Right renal pelvis (tissue), 4 donors: ENCODE measurements at places on chromosomes 3 and 15. TPM values are rescaled to one million over a fixed set of nuclear protein-coding genes. Genes with fewer than 3 reads are reported as not detected.

VGLL3 gene
- 8.0 TPM for polyA plus RNA-seq

- no peak for DNase-seq
Measured at GRCh38 chr3:32502946-32503286, 264 bp upstream of the CMTM6 start.

DNA sequence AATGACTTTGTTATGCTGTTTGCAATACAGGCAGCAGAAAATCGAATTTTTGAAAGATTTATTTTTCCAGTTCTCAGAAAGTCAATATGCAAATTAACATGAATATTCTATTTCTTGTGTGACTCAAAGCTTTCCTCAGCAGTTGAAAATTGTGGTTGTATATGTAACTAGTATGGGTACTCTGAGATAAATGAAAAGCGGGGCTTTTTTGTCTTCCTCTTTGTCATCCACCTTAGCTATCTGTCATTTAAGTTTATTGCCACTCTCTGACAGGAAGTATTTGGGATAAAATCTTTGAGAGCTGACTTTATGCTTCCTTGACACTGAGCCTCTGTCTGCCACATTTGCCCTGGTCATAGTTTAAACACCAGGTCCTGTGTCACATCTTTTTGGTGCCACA lies 91.5 kb downstream of the ATG7 start:
- DNase-seq = no peak

GRCh38 chr3:4834403-4834866 lies 144.8 kb upstream of the BHLHE40 start:
- no peak for DNase-seq

AZI2 gene
- 121 TPM for polyA plus RNA-seq

FAM3D gene
- polyA plus RNA-seq = 0.63 TPM

- no peak for DNase-seq
Measured at GRCh38 chr15:81407718-81408117, 33.7 kb upstream of the TMC3 start.

DNA sequence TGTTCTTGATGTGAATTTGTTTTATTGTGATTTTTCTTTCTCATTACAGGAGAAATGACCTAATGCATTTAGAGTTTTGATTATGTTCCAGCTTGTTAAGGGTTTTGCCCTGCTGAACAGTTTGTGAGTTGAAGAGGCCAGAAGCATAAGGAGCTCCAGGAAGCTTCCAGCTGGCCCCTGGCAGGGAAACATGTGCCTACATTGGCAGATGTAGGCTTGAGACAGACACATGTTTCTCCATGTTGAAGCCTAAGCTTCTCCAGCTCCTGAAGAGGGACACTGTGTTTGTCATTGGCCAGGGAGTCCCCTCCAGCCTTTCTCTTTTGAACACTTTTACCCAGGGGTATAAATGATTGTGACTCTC lies 88.4 kb downstream of the ASB7 start:
- no peak for DNase-seq

CEP152 gene
- polyA plus RNA-seq = 7.1 TPM

DNA sequence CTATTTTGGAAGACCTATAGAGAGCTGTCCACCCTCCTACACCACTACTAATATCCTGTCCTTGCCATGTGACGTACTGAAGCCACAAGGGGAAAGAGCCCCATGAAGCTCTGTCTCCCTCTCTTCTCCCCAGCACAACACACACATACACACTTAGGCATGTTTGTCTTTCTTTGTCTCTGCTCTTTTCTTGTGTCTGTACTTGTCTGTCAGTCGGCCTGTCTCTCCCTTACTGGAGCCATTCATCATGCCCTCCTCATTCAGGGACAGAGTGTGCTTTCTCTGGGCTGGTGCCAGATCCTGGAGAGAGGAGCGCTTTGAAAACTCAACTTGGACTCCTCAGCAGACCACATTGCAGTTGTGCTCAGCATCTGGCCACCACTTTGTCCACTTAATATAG lies 47.6 kb downstream of the PSMD6 start:
- no peak for DNase-seq

DNA sequence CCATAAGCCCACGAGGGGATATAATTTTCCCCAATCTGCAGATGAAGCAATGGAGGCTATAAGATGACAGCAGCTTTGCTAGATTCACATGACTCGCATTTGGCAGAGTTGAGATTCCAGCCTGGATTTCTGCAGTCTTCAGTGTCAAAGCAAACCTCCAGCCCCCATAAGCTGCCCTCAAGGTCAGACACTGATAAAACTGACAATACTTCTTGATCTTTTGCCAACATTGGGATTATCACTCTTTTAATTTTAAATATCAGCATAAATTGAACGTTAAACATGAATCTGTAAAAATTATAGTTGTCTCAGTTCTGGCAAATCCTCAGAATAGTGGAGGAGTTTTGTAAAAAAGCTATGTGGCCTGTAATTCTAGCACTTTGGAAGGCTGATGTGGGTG lies 234.1 kb upstream of the TRIM42 start:
- no peak for DNase-seq

DNA sequence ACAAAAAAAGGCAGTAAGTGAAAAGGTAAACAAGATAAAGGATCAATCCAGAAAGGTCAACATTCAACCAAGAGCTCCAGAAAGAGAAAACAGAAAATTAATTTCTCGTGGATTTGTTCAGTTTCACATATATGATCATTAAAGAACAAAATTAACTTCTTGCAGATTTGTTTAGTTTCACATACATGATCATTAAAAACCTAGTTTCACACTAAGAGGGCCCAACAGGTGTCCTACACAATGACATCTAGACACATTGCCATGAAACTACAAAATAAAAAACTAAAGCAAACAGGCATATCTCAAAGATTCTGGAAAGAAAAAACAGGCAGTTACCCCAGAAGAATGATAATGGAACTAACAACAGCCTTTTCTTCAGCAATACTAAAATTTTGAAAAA lies 22.1 kb downstream of the PHC3 start:
- DNase-seq = no peak
